Muscle of leg (tissue), 16 donors: ENCODE measurements at places on chromosomes 4 and X. TPM values are rescaled to one million over a fixed set of nuclear protein-coding genes. Genes with fewer than 3 reads are reported as not detected.

DNA sequence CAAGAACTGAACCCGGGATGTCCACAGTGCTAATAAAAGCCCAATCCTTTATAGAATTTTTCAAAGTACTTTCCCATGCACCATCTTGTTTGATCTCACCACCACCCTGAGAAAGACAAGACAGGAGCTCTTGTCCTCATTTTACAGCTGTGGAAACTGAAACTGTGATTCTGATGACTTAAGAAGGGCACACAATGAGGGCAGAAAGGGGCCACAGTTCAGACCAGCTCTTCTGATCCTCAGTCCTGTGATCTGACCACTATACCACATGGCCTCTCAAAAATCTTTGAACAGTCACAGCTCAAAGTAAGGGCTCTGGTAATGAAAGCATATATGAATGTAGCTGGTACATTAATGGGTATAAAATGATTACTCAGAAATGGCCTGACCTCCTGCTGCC is 127.3 kb upstream of the CPEB2 start:
- no peak for DNase-seq

DNA sequence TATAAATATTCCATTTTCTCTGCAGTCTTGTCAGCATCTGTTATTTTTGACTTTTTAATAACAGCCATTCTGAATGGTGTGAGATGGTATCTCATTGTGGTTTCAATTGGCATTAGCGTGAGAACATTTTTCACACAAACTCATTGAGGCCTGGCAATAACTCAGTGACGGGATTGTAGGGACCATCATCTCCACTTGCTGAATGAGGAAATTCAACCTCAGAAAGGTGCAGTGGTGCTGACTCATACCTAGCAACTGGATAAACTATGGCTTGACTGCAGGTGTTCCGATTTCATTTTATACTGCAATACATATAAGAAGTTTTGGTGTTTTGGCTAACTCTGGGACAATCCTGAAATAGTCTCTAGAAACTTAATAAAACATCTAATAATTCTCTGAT is 88.3 kb upstream of the DDIT4L start:
- DNase-seq: no peak

GRCh38 chr4:7819446-7819845 is 120.2 kb downstream of the AFAP1 start:
- DNase-seq: no peak

DNA sequence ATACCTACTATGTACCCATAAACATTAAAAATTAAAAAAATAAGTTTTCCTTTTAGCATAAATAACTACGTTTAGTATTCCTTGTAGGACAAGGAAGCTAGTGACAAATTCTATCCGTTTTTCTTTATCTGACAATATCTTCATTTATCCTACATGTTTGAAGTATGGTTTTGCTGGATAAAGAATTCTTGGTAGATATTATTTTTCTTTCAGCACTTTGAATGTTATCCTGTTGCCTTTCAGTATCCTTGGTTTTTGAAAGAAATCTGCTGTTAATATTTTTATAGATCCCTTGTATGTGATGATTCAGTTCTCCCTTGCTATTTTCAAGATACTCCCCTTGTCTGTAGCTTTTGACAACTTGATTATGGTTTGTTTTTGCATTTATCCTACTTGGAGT is 76.6 kb downstream of the CASK start:
- no peak for DNase-seq

DNA sequence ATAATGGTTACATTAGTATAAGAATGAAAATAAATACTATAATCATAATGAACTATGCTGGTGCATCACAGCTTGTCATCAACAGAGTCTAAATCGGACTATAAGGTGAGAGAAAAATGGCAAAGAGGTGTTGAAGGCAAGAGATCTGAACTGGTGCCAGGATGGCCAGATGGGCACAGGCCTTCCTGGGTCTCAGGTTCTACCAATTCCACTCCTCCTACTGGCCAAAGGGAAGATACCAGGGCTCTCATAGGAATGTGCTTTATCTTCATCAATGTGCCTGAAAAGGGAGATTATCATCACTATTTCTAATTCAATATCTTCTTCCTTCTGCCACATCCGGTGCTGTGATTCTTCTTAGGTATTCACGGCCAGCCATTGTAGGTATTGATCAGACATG is 107.6 kb downstream of the GASK1B start:
- no peak for DNase-seq

Gene SPANXB1
- not detected for polyA plus RNA-seq

Gene FAM50A
- polyA plus RNA-seq: 62.1 TPM
